ENCODE measurements at places on chromosomes 11 and 22. TPM values are rescaled to one million over a fixed set of nuclear protein-coding genes. Genes with fewer than 3 reads are reported as not detected.

DNA sequence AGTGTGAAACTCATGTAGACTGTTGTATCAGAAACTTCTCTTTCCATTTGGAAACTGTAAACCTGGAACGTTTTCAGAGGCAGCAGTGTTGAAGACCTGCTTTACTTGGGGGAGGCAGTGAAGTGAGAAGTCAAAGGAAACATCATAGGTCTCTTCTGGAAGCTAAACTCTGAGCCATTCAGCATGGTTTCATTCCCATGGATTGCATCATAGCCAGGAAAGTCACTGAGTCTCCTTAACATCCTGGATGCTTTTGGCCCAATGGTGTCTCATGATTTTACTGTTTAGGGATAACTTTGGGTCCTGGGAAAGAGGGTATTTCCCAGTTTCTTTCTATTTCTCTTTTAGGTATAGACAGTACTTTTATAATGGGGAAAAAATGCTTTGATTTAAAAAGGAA, 153.2 kb upstream of the E2F8 start:
- DNase-seq, result no peak

- no peak for DNase-seq
These were observed 375.6 kb upstream of the CCDC90B start for GRCh38 chr11:83661491-83662350.

DNA sequence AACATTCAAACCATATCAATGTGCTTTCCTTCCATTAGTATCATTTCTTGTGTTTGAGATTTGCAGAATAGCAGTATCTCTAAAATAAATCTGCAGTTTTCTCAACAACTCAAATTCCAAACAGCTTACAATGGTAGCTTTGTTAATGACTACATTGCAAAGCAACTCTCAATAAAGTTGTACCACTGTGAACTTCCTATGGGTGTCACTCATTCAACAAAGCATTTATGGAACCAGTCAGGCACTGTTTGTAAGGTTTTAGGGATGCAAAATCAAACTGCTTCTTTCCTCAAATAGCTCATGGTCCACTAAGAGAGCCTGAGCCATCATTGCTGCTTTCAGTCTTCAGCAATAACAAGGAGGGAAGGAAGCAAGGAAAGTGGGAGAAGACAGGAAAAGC, 91.0 kb downstream of the CCDC83 start:
- DNase-seq, result no peak

Gene NF2
- 134 TPM for total RNA-seq

Gene MN1
- 1.4 TPM for total RNA-seq

Data from MG63 (cell line).